ENCODE measurements at places on chromosomes 5 and 9.

DNA sequence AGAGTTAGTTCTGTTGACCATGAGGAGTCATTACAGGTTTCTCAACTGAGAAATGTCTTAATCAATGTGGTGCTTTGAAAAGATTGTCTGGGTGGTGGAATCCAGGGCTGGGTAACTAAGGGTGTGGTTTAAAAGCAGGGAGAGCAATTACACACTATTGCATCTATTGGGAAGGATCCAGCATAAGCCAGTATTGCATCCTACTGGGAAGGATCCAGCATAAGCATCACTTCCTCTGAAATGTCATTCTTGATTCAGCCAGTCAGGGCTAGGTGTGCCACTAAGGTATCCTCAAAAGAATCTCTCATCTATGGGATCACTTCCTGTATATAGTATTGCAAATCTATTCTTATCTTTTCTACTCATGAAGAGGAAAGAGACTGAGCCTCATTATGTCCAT, 38.6 kb downstream of the ELOVL7 start:
- DNase-seq = peak; percentile 32

DNA sequence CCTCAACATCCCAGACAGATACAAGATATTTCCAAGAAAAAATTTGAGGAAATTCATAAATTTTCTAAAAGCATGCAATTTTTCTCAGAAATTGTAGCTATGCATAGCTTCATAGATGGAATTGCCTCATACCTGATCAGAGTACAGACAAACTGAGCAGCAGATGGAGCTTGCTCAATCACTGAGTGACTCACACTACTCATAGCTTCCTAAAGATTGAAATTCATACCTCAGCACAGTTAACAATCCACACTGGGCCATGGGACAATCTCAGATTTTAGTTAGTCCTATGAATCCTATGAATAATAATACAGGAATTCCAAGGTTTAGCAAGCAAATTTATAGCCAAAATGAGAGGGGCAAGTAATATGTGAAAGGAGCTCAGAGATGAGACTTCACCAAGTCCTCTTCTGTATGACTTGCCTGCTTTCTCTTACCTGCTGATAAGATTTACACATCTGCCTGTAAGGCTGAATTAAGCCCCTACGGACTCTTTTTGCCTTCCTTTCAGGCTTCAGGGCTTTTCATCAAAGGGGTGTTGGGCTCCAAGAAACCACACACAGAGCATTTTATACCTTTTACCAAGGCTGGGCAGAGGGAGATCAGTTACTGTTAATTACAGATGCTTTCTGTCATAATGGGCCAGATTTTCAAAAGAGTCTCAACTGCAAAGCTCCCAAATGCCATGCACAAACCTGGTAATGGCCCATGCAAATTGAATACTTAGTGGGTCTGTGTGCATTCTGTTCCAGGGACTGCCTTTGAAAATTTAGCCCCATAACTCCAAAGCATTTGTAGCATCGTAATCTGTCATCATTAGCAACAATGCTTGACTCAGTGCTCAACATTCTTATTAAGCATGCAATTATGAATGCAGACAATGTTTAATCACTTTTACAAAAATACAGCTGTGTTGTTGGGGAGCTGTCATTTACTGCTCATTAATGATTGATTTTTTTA, 439.3 kb downstream of the DTWD2 start:
- DNase-seq = peak; percentile 59

- DNase-seq = no peak
Measured at GRCh38 chr9:100555471-100555870, 22.4 kb upstream of the CAVIN4 start.

DNA sequence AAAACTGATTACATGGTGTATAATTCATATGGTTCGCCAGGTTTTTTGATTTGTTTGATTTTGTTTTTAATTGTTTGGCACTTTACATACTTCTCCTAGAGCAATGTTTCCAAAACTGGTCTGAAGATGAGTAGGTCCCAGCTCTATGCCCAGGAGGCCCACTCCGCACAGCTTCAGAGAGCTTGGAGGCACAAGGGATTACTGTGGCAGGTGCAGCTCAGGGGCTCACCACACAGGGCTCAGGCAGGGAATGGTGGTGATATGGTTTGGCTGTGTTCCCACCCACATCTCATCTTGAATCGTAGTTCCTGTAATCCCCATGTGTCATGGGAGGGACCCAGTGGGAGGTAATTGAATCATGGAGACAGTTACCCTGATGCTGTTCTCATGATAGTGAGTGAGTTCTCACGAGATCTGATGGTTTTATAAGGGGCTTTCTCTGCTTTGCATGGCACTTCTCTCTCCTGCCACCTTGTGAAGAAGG, 296.6 kb downstream of the MED10 start:
- no peak for DNase-seq

GRCh38 chr9:137969008-137969407, 91.4 kb downstream of the CACNA1B start:
- no peak for DNase-seq

GRCh38 chr5:165665735-165666400, 2160.4 kb downstream of the MAT2B start:
- no peak for DNase-seq

- DNase-seq = no peak
Measured at GRCh38 chr5:1207555-1207954, 6.2 kb downstream of the SLC6A19 start.

GRCh38 chr9:131965103-131965502, 114.6 kb downstream of the MED27 start:
- DNase-seq = no peak

- peak; percentile 96 for DNase-seq
Measured at GRCh38 chr9:15735083-15735857, 182.4 kb downstream of the CCDC171 start.

DNA sequence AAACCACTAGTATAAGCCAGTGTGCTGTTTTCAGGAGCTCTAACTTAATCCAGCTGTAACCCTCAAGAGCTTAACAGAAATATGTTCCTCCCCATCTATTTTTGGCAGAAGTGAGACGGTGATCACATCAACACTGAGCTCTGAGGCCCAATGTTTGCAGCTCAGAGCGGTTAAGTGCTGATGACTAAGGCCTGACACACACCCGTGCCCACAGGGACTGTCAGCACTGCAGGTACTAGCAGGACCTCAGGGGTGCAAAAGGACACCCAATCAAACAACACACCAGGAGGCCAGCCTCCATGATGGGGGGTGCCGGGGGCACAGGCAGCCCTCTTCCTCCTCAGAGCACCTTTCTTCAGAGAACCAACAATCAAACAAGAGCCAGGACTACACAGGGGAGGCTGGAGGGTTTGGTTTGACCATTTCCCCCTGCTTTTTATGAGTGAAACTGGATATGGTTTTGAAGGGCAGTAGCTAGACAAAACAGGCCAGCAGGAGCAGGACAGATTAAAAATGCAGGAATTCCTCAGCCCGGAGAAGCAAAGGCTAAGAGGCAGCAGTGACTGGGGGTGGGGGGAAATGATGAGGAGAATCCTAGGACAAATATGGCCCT, 61.3 kb downstream of the RAPGEF1 start:
- peak; percentile 95 for DNase-seq

DNA sequence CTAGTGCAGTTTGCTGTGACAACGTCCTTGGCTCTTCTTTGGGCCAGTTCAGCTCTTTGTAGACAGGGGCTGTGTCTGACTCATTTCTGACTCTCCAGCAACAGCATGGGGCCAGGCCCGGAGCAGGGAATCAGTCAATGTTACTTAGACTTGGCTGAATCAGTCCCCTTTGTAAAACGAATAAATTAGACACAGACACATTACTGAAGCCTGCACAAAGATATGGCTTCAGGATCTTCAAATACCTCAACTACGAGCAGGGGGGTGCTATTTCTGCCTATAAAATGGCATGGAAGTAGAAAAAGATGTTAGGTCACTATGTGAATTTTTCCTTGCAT, 204.7 kb downstream of the TTLL11 start:
- DNase-seq = peak; percentile 78

- no peak for DNase-seq
Measured at GRCh38 chr9:116899337-116900006, 212.4 kb downstream of the TRIM32 start.

GRCh38 chr9:5479994-5480694, 29.8 kb downstream of the CD274 start:
- no peak for DNase-seq

DNA sequence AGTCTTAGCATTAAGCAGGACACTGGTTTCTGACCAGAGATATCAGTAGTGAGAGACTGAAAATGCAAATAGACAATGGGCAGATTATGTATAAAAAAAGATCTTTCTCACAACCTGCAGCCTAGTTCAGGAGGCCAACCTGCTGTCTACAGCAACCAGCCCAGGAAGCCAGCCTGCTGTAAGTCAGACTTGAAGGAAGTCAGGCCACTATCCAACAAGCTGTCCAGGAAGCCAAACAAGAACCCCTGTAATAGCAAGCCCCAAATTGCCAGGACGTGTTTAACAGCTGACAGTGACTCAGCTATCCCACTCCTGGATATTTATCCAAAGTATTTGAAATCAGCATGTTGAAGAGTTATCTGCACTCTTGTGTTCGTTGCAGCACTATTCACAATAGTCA, 121.8 kb upstream of the SPIN1 start:
- peak; percentile 41 for DNase-seq

DNA sequence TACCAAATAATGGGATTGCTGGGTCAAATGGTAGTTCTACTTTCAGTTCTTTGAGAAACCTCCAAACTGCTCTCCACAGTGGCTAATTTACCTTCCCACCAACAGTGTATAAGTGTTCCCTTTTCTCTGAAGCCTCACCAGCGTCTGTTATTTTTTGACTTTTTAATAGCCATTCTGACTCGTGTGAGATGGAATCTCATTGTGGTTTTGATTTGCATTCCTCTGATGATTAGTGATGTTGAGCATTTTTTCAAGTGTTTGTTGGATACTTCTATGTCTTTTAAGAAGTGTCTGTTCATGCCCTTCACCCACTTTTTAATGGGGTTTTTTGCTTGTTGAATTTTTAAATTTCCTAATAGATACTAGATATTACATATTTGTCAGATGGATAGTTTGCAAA, 28.4 kb upstream of the SUSD1 start:
- DNase-seq = peak; percentile 53

- DNase-seq = peak; percentile 82
Measured at GRCh38 chr5:122150215-122150614, 20.9 kb downstream of the ZNF474 start.

- no peak for DNase-seq
Measured at GRCh38 chr5:5159282-5160103, 19.4 kb downstream of the ADAMTS16 start.

DNA sequence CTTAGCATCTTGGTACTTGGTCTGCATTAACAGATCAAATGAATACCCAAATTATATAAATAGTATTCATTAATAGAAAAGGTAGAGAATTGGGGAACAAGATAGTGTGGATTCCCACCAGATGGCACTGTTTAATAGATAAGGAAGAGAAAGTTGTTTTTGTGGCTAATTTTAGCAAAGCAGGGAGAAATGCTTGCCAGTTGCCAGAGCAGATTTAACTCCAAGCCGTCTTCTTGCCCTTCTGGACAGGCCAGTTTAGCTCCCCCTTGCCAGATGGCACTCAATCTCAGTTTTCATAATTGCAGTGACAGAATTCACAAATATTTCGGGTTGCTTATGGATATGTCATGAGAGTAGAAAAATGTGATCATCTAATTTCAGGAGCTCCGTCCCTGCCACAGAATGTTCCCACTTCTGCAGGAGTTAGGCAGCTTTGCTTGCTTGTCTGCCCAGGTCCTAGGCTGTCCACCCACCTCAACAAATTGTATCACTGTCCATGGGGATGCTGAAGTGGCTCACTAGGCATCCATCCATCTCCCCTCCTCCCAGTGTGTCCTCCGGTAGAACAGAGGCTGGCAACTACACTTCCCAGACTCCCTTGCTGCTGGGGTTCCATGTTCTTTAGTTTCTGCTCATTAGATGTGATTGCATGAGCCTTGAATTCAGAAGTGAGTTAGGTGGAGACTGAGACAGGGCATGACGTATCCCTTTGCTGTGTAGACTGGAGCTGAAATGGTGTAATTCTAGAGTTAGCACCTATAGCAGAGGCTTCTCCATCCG, 11.8 kb upstream of the HEXB start:
- peak; percentile 77 for DNase-seq

DNA sequence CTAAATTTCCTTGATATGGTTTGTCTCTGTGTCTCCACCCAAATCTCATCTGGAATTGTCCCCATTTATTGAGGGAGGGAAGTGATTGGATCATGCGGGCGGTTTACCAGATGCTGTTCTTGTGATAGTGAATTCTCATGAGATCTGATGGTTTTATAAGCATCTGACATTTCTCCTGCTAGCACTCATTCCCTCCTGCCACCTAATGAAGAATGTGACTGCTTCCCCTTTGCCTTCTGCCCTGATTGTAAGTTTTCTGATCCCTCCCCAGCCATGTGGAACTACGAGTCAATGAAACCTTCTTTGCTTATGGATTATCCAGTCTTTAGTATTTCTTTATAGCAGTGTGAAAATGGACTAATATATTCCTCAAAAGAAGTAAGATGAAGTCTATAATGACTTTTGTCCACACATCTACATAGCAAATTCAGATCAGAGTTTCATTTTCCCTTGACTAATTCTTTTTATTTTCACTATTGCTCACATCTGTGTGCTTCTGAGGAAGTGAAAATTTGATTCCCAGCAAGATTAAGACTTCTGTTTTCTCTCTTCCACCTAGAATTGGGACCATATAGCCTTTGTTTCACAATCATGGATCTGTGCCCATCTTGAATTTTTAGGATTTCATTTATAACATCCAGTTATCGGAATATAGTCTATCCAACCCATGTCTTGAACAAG, 393.5 kb downstream of the DMAC1 start:
- no peak for DNase-seq

GRCh38 chr9:15622318-15622971, 69.6 kb downstream of the CCDC171 start:
- peak; percentile 43 for DNase-seq

GRCh38 chr5:159838551-159839222, 77.6 kb upstream of the ADRA1B start:
- no peak for DNase-seq

- DNase-seq = no peak
Measured at GRCh38 chr9:94480205-94480604, 74.7 kb upstream of the PCAT7 start.

DNA sequence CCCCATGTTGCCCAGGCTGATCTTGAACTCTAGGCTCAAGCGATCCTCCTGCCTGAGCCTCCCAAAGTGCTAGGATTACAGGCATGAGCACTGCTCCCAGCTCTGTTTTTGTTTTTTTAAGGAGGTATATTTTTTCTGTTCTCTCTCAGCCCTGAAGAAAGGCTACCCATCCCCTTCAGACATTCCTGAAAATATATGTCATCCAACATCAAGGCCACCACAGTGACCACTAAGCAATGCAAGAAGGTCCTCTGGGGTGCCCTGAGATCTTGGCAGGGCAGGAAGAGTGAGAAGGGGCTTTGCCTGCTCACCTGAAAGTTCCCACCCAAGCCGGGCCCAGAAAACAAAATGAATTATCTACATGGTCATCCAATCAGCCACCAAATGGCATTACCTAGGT, 47.8 kb upstream of the IL17B start:
- DNase-seq = no peak

DNA sequence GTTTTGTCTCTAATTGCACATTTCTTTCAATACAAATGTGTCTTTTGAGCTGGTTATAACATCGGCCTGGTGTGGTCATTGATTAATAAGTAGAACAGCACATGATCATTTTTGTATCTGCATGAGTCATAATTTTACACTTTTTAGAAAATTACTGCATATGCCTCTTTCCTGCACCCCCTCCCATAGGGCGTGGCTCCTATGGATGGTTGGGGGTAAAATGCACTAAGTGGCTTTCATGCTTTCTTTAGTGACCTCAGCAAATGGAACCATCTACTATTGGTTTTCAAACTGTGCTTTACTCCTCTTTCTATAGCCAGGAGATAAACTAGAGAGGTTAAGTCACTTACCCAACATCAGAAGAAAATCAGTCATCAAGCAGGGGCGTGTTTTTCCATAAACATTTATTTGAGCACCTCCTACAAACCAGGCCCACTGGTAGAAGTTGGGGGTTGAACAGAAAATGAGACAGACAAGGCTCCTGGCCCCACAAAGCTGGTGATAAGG, 3.8 kb downstream of the ANXA6 start:
- no peak for DNase-seq

Data from fibroblast of the aortic adventitia (primary cell).